ENCODE measurements at places on chromosomes 16 and 17.

- DNase-seq: peak; percentile 41
These were observed 147.9 kb upstream of the MON1B start for GRCh38 chr16:77043076-77043475.

GRCh38 chr17:31738067-31738466 lies 121.0 kb downstream of the COPRS start:
- no peak for DNase-seq

- DNase-seq: peak; percentile 78
These were observed 251.1 kb downstream of the SEC14L1 start for GRCh38 chr17:77391668-77392375.

GRCh38 chr16:69113216-69113615 lies 7.8 kb downstream of the HAS3 start:
- DNase-seq: no peak

DNA sequence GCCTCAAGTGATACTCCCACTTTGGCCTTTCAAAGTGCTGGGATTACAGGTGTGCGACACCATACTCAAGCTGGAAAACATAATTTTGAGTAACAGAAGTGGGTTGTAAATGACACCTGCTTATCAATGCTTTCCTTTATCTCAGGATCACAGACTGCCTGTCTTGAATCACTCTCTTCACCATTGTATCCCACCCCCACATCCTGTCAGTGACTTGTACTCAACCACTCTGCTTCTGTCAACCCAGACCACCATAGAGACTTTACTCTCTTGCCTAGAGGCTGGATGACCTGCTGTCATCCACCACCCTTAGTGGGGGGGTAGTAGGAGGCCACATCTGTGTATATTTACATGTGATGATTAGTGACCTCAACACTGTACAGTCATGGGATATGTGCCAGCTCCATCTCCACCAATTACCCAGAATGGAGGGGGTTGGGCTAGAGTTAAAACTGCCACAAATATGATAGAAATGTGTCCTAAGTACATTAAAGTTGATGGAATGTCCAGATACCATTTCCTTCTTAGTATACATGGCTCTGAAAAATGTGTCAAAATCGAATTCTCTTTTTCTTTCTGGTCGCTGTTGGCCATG lies 338.7 kb downstream of the GRIN2A start:
- DNase-seq: no peak

- DNase-seq: peak; percentile 85
These were observed 298.4 kb upstream of the SALL1 start for GRCh38 chr16:51449441-51449840.

- peak; percentile 30 for DNase-seq
These were observed 2.7 kb upstream of the GIP start for GRCh38 chr17:48970865-48971687.

- DNase-seq: no peak
These were observed 3.4 kb upstream of the ACSF3 start for GRCh38 chr16:89090182-89090630.

DNA sequence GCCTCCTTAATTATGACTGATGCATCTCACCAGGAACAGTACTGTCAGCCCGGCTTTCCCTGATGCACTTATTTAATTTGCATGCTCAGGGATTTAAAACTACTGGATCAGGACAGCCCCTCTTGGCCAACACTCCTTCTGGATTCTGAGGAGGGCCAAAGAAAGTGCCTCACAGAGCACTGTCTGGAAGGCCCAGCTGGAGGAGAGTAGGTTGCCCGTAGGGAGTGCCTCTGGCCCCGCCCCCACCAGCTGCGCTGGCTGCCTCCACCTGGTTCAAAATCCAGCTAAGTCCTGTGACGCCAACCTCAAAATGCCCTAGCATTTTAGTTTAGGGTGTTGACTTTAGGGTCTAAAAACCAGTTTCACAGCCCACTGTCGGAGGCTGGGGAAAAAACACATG lies 49.4 kb upstream of the SREBF1 start:
- DNase-seq: no peak

GRCh38 chr16:84048871-84049270 lies 6.3 kb upstream of the SLC38A8 start:
- DNase-seq: no peak

- DNase-seq: no peak
These were observed 698.2 kb downstream of the MAF start for GRCh38 chr16:78902321-78902720.

DNA sequence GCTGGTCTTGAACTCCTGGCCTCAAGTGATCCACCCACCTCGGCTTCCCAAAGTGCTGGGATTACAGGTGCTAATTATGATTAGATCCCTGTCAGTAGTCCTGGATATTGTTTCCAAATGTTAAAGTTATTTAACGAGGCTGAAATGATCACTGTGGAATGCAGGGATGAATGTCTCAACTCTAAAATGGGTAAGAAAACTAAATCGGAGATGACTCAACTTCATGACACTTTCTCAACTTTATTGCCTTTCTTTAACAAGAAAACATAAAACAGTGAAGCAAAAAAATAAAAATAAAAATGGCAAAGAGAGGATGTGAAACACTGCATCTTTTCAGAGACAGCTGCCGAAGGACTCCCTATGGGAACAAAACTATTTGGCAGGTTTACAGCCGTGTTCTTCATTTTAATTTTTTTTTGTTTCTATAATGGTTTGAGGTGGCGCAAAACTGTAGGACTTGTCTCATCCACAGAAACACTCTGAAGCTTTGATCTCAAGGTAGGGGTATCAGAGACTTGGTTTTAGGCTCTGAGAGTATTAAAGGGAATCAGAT lies 382.0 kb downstream of the GRIN2A start:
- DNase-seq: no peak

DNA sequence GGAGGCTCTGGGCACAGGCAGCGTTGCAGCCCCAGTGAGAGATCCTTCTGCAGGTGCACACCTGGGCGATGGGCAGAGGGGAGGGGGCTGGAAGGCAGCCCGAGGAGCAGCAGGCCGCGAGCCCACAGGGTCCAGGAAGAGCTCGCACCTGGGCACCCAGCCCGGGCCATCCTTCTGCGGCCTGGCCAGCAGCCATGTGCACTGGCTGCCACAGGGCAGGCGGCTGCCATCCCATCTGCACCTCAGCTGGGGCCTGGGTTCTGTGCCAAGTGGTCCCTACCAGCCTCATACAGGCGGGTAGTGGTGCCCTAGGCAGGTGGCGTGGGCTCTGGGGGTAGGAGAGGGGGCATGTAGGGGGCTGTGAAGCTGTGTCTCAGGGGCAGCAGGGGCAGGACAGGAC lies 197.2 kb downstream of the RBFOX3 start:
- DNase-seq: no peak

- peak; percentile 71 for DNase-seq
These were observed 463 bp downstream of the TOP2A start for GRCh38 chr17:40417258-40417608.

DNA sequence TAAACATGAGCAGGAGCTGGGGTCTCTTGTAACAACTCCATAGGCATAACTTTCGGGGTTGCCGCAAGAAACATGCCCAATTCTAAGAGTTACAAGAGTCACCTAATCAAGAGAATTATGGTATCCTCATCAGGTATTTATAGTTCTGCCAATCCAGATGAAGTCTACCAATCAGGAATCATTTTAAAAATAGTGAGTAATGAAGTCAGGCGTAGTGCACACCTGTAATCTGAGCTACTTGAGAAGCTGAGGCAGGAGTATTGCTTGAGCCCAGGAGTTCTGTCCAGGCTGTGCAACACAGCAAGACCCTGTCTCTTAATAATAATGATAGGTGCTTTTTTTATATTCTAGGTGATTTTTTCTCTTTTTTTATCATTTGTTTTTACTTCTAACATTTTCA lies 128.5 kb upstream of the RBL2 start:
- no peak for DNase-seq

- DNase-seq: no peak
These were observed 45.8 kb upstream of the ZC3H18 start for GRCh38 chr16:88524274-88524972.

DNA sequence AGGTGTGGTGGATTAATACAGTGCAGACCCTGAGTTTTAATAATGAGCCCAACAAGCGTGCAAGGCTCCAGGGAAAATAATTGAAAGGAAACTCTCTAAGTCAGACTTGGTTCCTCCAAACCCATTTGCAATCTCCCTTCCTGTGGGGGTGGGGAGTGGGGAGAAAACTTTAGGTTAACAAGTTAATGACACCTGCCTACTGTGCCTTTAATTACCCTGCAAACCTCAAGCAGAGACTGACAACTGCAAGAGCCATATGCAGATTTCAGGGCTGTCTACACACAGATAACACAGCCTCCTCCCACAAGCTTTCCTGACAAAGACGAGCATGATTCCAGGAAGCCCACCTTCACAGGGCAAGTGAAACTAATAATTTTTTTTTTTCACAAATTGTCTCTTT lies 359.3 kb downstream of the HS3ST4 start:
- no peak for DNase-seq

GRCh38 chr17:67993998-67994361 lies 2.3 kb downstream of the C17orf58 start:
- DNase-seq: no peak

DNA sequence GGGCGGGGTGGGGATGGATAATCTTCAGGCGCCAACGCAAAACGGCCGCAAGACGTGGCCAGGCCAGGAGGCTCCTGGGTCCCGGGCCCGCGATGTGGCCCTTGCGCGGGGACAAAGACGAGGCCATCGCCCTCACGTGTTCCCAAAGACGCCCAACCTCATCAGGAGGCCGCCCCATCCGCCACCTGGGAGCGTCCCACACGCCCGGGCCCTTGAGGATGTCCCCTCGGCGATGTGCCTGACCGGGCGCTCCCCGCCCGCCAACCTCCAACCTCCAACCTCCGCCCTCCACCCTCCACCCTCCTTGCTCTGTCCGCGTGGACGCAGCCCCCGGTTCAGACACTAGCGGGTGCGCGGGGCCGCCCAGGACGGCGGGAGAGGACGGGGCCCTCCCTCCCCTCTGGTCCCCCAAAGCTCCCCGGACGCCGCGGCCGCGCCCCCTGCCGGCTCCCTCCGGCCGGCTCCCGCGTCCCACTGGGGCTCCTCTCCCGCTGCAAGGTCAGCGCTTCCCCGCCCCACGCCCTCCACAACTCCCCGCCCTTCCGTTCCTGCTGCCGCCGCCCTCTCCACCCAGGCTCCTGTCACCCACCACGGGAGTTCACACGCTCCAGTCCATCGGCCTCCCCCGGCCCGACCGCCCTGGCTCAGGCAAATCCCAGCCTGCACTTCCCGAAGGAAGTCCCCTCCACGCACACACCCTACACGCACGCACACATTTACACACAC lies 250.8 kb upstream of the RPL38 start:
- DNase-seq: peak; percentile 81

- DNase-seq: peak; percentile 37
These were observed 86.7 kb downstream of the TMEM132E start for GRCh38 chr17:34665819-34666763.

GRCh38 chr17:64065161-64065560 lies 44.7 kb upstream of the ICAM2 start:
- no peak for DNase-seq

DNA sequence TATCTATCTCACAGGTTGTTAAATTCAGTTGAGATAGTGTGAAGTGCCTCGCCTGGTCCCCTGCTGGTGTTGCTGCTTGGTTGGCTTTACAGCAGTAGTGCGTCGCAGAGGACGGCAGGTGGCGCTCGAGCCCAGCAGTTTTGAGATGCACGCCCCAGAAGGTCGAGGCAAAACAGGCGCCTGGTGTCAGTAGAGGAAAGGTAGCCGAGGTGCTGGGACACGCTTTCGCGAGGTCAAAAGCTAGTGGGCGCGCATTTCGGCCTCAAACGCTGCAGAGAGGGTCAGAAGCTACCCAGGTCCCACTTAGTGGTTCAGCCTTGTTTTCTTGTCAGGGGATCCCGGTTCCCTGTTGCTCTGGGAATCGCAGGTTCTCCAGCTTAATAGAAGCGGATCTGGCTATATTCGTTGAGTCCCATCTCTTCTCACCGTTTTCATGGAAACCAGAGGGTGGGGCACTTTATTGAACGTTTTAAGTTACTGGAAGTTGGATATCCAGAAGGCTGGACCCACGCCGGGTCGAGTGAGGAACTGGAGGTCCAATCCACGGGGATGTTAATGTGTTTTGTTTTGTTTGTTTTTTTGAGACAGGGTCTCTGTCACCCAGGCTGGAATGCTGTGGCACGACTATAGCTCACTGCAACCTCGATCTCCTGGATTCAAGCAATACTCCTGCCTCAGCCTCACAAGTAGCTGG lies 10.3 kb upstream of the ZFP90 start:
- DNase-seq: peak; percentile 91

DNA sequence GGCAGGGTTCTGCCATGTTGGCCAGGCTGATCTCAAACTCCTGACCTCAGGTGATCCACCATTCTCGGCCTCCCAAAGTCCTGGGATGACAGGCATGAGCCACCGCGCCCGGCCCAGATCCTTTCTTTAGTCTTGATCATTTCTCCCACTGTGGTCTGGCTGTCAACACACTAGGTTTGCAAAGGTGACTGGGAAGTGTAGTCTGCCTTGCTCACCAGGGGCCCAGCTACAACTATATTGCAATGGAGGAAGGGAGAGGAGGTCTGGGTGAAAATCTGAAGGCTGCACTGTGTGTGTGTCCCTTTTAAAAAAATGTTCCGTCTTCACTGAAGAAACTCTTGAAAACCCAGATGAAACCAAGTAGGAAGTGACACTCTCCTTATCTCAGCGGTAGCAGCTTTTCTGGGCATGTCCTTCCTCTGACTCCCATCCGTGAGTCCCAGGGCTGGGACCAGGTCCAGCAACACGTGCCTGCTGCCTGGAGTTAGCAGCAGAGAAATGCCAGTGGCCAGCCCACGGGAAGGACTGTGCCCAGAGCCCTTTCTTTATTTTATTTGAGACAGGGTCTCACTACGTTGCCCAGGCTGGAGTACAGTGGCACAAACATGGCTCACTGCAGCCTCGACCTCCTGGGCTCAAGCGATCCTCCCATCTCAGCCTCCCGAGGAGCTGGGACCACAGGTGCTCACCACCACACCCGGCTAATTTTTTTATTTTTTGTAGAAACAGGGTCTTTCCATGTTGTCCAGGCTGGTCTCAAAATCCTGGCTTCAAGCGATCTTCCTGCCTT lies 17.8 kb upstream of the KIF19 start:
- no peak for DNase-seq

DNA sequence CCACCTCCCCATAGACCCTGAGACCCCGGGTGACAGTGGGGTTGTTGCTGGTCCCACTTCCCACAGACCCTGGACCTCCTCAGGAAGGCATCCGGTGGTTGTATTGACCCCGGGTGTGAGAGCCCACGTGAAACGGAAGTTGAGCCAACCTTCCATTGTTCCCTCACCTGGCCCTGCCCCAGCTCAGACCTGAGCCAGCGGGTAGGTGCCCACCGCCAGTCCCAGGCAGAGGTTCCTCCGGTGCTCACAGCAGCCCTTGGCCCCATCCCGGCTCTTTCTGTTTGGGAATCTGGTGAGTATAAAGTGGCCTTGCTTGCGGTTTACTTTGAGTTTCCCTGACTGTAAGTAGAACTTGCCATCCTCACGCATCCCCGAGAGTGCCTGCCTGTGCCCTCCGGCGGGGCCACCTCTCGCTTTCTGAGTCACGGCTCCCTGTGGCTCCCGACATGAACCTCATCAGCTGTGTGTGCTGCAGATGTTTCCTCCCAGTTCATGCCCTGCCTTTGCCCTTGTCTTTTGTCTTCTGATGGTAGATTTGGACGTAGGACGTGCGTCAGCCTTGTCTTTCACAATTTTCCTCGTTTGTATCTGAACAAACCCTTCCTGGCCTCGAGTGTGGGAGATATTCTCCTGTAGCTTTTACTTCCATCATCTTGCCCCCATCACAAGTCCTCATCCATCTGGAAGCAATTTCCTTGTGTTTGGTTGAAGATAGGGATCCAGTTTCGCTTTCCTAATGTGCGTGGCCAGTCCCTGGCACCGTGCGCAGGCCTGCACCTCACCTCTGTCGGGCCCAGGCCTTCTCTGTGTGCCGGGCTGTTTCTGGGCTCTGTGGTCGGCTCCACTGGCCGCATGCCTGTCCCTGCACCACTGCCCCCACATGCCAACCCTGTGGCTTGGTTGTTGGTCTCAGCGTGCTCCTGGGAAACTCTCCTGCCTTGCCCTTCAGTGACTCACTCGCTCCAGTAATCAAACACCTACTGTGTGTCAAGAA lies 76.0 kb downstream of the METRNL start:
- DNase-seq: no peak
